ENCODE measurements at places on chromosomes 12 and 14. TPM values are rescaled to one million over a fixed set of nuclear protein-coding genes. Genes with fewer than 3 reads are reported as not detected.

- DNase-seq: no peak
Observed at GRCh38 chr12:112530941-112531340, 112.2 kb downstream of the PTPN11 start.

Gene SDSL
- total RNA-seq: 3.6 TPM

- no peak for DNase-seq
Observed at GRCh38 chr14:103081951-103082350, 2.1 kb upstream of the LBHD2 start.

- DNase-seq: no peak
Observed at GRCh38 chr14:60655898-60656685, 6.8 kb upstream of the SIX1 start.

All from esophagus muscularis mucosa (tissue), 4 donors.